ENCODE measurements at places on chromosomes 7 and 10.

- no peak for DNase-seq
Observed at GRCh38 chr7:3176112-3177000, 124.7 kb upstream of the SDK1 start.

- DNase-seq, result no peak
Observed at GRCh38 chr10:31390804-31391203, 71.8 kb downstream of the ZEB1 start.

- DNase-seq, result no peak
Observed at GRCh38 chr10:21497177-21497807, 28.2 kb downstream of the SKIDA1 start.

DNA sequence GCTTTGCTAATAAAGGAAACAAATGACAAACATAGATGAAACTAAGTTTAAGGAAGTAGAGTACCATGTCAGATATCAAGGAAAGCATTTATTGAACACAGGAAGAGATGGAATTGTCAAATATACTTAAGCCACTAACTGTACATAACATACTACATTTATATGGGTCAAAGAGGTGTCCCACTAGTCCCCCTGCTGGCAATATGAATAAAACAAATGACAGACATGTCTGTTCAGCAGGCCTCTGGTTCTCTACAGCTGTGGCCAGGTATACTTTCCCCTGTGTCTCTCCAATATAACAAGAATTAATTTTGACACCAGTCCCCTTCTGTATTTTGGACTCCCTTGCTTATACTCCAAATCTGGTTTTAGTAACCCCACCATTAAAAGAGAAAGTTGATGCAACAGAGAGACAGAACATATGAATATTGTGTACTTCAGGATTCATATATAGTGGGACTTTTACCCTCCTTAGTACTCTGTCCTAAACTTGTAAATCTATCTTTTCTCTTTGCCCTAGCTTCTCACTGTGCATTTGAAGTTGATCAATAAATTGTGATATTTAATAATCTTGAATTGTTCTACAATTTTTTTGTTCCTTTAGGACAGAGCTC is 42.9 kb downstream of the CD36 start:
- no peak for DNase-seq

GRCh38 chr10:89120931-89121763 is 86.0 kb downstream of the CH25H start:
- no peak for DNase-seq

GRCh38 chr10:7405637-7406036 is 5.2 kb downstream of the SFMBT2 start:
- DNase-seq, result no peak

DNA sequence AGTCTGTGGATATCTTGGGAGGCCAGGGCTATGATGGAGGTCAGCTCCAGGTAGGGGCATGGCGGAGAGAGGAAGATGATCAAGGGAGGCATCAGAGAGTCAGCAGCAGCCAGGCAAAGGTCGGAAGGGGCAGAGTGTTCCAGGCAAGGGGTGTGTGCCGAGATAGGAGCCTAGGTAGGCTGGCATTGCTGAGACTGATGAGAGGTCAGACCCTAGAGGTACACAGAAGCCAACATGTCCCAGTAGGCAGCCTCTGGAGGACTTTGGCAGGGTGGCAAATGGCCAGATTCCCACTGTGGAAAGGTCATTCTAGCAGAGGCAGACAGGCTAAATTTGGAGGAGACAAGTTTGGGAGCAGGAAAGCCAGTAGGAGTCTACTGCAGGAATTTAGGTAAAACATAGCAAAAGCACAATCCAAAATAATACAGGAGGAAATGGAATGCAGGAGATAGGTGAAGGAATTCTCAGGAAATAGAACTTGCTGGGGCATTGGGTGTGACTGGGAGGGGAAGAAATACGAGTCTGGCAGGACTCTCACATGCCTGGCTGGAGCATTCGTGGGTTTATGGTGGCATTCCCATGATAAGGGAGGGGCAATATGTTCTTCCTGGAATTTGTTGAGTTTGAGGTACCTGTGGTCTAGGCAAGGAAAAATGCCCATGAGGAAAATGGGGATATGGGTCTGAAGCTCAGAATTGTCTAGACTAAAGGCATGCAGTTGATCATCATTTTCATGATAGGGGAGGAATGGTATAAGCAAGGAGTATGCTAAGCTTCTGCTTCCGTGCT is 25.7 kb downstream of the TMEM176A start:
- no peak for DNase-seq

GRCh38 chr10:58994226-58995057 is 182.0 kb upstream of the PHYHIPL start:
- no peak for DNase-seq

DNA sequence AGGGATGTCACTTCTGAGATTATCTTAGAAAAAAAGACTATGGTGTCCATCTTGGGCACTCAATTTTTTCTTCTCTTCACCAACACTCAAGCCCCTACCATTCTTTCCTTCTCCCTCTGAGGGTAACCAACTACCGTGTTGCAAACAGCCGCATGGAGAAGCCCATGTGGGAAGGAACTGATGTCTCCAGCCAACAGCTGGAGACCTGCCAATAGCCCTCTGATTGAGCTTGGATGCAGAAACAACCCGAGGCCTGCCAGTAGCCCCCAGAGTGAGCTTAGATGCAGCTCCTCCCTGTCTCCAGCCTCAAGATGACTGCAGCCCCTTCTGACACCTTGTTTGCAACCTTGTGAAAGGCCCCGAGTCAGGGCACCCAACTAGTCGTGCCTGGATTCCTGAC is 36.4 kb upstream of the CHCHD3 start:
- DNase-seq, result no peak

All from H1 (cell line).